Small intestine (tissue), 16 donors: ENCODE measurements at places on chromosomes 2 and 18. TPM values are rescaled to one million over a fixed set of nuclear protein-coding genes. Genes with fewer than 3 reads are reported as not detected.

GRCh38 chr18:49228187-49228586, 232.3 kb downstream of the DYM start:
- peak; percentile 21 for DNase-seq

Gene FLACC1
- 2.9 TPM for polyA plus RNA-seq

DNA sequence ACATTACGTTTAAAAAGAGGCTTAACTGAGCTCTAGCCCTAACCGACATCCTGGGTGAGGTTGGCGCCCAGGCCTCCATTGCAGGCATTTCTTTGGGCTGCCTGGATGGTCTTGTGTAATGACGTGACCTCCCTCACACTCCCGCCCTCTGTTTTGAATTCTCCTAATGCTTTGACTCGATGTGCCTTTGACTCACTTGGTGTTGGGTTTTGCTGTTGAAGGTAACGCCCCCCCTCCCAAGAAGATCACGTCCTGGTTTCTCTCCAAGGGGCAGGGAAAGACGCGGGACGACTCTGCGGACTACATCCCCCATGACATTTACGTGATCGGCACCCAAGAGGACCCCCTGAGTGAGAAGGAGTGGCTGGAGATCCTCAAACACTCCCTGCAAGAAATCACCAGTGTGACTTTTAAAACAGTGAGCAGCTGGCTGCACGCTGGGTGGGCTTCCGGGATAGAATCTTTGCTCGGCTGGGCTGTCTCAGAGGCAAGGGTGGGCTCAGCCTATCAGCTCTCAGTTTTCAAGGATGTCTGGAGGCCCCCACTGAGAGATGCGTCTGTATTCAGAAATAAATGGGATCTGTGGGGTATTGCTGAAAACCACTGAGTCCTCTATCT, 87.9 kb upstream of the ATG16L1 start:
- no peak for DNase-seq

DNA sequence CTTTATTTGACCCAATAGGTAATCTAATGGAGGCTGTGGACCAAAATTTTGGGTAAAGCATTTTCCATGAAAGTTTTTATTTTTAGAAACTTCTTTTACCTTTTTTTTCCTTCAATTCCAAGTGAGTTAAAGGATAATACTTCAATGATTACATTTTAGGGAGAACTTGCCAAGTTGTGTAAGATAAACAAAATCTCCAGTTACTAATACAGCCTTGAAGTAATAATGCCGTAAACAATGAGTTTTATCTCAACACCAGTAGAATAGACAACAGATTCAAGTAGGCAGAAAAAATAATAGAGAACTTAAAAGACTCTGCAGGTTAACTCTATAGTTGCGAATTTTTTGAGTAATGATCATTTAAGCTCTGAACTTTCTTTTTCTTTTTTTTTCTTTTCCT, 807.4 kb downstream of the CNTNAP5 start:
- no peak for DNase-seq

DNA sequence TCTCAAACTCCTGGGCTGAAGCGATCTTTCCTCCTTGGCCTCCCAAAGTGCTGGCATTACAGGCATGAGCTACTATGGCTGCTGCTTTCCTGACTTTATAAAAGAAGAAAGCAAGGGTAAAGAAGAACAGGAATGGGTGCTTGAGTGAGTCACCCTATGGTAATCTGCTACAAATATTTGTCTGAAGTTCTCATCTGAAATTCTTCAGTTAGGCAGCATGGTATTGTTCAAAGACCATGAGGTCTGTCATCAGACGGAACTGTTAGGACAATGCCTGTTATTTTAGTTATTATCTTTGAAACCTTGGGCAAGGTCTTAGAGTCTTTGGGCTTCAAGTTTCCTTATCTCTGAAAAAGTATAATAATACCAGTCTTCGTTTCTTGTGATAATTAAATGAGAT, 695.8 kb downstream of the RNF144A start:
- DNase-seq: no peak

Gene SERPINB3
- polyA plus RNA-seq: 0.06 TPM

DNA sequence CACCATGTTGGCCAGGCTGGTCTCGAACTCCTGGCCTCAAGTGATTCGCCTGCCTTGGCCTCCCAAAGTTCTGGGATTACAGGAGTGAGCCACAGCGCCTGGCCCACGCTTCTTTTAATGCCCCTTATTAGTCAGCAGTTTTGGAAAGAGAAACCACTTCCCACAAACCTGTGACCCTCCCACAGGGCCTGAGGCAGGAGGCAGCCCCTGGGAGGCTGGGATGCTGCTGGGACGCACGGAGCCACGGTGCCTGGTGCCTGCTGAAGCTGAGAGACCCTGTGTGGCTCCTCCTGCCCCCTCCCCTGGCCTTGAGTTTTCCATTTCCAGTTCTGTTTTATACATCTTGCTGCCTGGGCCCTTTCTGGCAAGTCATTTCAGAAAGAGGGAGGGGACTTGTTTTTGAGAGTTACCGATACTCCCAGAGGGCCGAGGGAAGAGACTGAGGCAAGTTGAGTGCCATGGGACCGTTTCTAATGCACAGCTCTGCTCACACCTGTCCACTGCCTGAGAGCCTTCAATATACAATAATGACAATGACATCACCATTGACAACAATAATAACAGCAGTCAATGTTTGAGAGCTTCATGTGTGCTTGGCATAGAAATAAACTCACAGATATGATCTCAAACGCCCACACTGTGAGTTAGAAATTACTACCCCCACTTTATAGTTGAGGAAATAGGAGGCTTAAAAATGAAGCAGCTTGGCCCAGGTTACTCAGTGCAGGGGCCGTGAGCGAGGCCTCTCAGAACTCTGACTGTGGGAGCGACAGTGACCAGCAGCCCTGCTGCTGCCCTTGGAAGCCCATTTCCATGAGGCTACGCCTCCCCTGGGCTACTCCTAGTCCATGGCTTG, 78.1 kb upstream of the YWHAQ start:
- DNase-seq: no peak

GRCh38 chr2:227395556-227395955, 7.8 kb upstream of the SCYGR1 start:
- peak; percentile 37 for DNase-seq

Gene STPG4
- polyA plus RNA-seq: 0.06 TPM

Gene EFR3B
- polyA plus RNA-seq: not detected

- DNase-seq: no peak
These were observed 22.7 kb downstream of the PDE1A start for GRCh38 chr2:182404092-182404491.
